Stimulated activated CD4-positive, alpha-beta T cell treated with anti-CD3 and anti-CD28 coated beads, Interleukin-4, amount 100 ng/mL, for 48 hours (primary cell): ENCODE measurements at places on chromosomes 1 and 21.

GRCh38 chr1:226199971-226200370 is 13.4 kb upstream of the ACBD3 start:
- no peak for DNase-seq

DNA sequence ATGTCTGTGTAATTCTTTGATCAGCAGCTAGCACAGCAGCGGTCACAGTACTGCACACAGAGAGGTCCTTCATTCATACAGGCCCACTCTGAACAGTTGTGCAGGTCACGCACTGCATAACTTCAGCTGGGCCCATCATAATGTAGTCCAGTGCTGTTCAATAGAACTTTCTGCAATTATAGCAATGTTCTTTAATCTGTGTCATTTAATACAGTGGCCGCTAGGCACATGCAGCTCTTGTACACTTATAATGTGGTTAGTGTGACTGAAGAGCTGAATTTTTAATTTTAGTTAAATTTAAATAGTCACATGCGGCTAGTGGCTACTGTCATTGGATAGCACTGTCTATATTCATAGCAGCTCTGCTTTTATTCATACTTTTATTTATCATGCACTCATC is 48.7 kb upstream of the NFASC start:
- DNase-seq, result no peak

- no peak for DNase-seq
Observed at GRCh38 chr21:26124896-26125295, 45.7 kb downstream of the APP start.

GRCh38 chr1:100265562-100265930 is 470 bp upstream of the RTCA start:
- DNase-seq, result no peak

DNA sequence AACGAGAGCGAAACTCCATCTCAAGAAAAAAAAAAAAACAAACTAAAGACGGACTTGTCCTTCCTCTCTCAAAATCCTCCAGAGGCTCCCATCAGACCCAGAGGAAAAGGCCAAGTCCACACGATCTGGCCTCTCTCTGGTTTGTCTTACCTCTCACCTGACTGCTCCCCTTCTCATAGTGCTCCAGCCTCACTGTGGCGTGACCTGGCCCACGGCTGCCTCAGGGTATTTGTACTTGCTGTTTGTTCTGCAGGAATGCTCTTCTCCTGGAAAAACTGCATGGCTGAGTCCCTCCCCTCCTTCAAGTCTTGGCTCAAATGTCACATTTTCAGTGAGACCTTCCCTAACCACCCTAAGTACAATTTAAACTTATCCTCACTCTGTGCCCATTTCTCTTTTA is 8.0 kb upstream of the BRWD1 start:
- DNase-seq, result no peak

DNA sequence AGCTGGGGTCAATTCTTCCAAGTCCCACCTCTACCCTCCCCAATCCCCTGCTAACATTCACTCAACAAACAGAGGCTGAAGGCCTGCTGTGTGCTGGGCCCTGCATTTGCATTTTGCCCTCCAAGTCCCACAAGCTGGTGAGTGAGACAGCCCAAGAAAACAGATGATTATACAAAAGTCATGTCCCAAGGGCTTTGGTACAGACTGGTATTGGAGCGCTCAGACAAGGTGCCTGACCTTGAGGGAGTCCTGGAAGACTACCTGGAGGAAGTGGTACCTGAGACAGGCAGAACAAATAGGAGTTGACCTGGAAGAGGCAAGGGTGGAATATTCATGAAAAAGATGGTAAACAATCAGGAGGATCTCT is 4.2 kb downstream of the LMOD1 start:
- DNase-seq, result no peak

- DNase-seq, result no peak
Observed at GRCh38 chr1:97806326-97806725, 114.5 kb downstream of the DPYD start.

DNA sequence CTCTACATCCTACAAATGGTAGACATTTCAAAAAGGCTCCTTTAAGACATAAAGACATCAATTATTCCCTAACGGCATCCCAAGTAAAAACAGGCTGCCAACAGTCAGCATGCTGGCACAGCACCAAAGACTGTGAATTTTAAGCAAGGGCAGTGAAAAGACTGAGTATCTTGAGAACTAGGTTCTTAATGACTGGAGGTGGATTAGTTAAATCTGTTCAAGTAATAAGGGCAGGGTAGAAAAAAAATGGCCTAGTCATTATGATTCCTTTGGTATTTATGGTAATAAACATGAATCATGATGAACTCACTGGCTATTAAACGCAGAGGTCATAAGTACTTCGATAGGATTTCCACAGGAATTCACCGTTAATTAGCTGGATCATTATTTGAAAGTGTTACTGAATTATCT is 75.2 kb downstream of the KIFAP3 start:
- DNase-seq, result no peak
